ENCODE measurements at places on chromosomes 12 and 14.

- DNase-seq: no peak
Measured at GRCh38 chr14:101823066-101823465, 61.6 kb downstream of the PPP2R5C start.

- DNase-seq: peak; percentile 49
Measured at GRCh38 chr14:31510222-31510621, 22.4 kb upstream of the GPR33 start.

DNA sequence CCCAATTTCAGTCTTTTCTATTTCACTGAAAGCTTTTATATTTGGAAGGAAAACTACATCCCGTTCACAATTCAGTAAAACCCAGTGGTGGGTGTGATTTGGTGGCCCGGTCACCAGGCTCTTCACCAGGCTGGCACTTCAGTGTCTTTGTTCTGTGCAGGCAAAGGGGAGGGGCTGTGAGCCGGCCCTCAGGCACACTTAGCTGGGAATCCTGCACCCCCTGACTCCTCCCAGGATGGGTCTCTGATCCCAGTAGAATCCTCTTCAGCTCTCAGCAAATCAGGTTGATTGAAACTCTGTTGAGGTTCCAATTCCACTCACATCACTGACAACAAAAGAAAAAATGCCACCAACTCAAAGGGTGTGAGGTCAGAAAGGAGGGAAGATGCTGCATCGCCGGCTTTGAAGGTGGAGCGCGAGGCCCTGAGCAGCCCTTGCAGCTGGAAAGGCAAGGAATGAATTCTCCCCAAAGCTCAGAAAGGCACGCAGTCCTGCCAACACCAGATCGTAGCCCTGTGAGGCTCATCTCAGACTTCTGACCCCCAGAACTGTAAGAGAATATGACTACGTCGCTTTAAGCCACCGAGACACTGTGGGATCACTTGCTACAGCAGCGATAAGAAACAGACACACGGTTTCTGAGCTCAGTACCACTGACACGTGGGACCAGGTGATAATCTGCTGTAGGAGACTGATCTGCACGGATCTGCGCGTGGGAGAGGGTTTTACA lies 166.6 kb downstream of the PIWIL1 start:
- DNase-seq: no peak

DNA sequence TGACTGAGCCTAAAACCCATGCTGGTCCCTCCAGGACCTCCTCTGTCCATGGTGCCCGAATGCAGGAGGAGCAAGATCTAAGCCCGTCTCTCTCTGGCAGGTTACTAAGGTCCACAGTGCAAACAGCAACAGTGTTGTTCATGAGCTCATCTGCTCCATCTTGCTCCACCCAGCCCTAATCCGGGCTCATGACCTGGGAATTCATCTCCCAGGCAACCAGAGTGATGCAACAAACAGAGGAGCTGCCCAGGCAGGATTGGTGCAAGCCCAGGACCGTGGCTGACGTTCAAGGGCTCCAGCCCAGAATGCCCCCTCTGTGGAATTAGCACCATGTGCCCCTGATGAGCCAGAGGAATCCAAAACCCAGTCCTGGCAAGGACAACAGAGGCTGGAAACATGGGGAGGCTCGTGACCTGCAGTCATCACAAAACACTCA lies 29.9 kb downstream of the HSPB8 start:
- DNase-seq: peak; percentile 9

- peak; percentile 32 for DNase-seq
Measured at GRCh38 chr12:12859690-12860089, 31.7 kb upstream of the GPRC5A start.

DNA sequence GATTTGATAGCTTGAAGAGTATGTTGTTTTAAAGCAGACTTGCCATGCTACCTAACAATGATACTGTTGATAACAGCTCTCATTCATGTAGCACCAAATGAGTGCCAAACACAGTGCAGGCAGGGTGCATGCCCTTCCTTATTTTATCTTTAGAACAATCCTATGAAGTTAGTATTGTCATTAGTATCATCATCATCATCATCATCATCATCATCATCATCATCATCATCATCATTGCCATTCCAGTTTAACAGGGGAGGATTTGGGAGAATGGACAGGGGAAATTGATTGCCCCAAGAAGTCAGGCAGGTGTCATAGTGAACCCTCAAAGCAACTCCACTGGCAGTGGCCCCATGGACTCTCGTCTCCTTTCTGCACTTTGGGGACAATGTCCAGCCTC lies 734.9 kb downstream of the VRK1 start:
- no peak for DNase-seq

DNA sequence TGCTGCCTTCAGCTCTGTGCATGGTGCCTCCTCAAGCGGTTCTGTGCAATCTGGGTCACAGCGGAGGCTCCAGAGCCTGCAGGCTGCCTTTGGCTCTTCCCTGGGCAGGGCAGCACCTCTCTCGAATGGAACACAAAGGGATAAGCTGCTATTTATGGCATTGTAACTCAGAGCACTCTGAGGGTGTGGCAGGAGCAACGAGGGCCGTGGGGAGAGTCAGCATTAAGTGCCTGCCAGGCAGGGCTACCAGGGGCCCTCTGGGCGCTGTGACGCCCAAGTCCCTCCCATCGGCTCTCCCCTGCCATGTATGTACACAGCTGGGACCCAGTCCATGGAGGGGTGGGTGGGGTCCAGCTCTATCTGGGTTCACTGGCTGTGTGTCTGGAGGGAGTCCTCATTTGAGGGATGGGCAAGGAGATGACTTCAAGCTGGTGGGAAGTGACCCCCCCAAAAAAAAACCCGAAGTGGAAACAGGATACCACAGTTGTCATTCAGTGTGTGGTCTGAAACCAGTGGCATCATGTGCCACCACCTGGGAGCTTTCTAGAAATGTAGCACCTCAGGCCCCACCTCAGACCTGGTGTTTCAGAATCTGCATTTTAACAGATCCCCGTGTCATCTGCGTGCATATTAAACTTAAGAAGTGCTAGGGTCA lies 44.0 kb upstream of the OAS1 start:
- no peak for DNase-seq

All from LoVo (cell line).